ENCODE measurements at places on chromosomes 11 and 22.

DNA sequence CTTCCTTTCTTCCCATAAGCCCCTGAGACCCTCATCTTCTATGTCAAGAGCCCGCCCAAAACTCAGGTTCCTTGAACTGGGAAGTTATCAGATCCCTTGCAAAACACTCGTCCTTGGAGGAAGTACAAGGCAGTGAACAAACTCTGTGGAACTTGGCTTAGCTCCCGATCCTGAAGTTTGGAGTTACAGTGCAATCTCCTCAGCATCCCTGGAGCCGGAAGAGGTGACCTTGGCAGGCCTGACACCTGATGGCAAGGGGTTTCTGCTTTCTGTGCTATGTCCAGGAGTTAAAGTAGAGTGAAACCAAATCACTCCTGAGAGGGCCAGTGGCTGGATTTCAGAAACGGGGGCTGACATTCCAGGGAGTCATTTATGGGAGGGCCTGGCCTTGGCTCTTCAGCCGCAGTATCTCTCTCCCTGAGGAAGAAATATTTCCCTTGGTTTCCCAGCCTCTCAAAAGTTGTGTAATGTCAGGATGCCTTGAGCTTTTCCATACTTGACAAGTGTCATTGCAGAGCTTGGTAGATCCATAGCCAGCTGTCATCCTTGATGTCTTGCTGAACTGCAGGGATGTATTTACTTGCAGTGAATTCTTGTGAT is 1.9 kb upstream of the GRAMD1B start:
- DNase-seq, result no peak

GRCh38 chr11:31262761-31263160 is 106.8 kb downstream of the DCDC1 start:
- peak; percentile 11 for DNase-seq

DNA sequence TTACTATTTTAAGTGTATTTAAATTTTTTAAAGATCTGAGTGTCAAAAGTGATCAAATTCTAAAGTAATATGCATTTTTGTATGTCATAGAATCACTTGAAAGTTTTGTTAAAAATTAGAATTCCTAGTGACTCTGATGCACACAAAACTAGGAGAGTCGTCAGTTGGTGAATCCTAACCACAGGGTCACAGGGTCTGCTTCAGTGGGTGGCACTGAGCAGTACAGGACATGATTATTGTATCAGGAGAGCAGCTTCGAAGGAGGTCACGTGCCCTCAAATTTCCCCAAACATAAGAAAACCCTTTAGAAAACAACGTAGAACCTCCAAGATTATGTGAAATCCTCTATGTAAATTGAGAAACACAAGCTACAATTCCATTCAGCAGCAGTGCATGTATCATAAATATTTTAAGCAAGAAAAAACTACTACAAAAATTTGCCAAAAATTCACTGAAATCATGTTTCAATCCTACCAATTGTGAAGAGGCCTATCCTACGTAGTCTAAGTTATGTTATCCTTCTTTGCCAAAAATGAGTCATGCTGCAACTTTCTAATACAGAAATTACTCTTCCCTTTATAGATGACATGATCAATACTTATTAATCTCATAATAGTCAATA is 323.6 kb downstream of the AASDHPPT start:
- no peak for DNase-seq

DNA sequence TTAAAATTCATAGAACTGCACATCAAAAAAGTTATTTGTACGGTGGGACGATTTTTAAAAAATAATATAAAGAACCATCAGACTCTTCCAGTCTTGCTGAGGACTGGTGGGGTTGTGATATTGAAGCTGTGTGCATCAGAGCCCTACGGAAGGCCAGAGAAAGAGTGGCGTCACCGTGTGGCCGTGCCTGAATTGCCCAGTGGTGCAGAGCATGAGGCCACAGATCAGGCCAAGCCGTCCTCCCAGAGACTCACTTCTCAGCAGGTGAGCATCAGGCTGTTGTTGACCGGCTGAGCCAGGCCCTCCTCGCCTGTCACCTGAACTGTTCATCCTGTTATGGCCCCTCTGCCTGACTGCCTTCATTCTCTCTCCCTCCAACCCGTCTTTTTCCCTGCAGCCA is 1013.9 kb downstream of the TBC1D22A start:
- no peak for DNase-seq

DNA sequence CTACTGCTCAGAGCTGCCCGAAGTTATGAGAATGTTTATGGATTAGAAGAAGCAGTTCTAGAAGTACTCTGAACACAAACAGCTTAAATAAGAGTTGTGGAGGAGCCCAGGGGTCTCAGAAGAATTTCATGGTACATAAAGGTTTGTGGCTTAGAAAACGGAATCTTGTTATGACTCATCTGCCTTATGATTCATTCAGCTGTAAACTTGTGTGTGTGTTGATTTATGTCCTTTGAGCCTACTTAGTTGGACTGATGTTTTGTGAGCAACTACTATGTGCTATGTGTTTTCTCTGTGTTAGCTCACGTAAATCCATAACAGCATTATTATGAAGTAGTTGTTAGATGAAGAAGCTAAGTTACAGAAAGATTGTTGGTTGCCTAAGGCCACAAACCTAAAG is 203.7 kb downstream of the PGR start:
- DNase-seq, result peak; percentile 93

GRCh38 chr11:72828081-72828567 is 13.9 kb downstream of the ATG16L2 start:
- no peak for DNase-seq

GRCh38 chr22:20567993-20568417 is 60.6 kb downstream of the MED15 start:
- DNase-seq, result no peak

DNA sequence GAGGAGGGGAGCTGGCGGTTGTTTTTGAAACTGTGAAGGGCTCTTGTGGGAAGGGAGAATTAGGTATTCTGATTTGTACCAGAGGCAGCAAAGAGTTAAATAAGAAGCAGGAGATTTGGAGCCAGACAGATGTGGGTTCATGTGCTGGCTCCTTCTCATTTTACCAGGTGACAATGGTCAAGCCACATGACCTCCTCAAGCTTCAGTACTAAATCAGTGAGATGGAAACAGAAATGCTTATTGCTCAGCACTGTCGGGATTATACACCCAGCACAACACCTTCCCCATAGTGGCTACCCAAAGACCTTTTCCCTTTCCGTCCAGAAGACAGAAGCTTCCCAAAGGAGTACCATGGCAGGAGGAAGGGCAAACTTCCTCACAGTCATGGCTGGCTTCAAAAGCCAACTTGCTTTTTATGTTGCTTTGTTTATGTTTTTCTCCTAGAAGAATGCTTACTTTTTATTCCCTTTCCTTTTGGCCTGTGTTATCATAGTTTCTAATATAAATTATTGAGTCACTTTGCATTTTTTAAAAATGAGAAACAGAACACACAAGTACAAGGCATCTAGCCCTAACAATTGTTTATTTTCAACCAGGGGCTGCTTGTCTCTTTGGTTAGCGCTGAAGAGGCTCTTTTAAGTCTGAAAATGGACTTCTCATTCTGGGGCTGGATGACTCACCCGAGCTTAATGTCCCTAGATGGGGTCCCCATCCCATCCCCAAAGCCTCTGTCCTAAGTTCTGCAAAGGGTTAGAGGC is 181.5 kb upstream of the ZBED5 start:
- DNase-seq, result no peak

DNA sequence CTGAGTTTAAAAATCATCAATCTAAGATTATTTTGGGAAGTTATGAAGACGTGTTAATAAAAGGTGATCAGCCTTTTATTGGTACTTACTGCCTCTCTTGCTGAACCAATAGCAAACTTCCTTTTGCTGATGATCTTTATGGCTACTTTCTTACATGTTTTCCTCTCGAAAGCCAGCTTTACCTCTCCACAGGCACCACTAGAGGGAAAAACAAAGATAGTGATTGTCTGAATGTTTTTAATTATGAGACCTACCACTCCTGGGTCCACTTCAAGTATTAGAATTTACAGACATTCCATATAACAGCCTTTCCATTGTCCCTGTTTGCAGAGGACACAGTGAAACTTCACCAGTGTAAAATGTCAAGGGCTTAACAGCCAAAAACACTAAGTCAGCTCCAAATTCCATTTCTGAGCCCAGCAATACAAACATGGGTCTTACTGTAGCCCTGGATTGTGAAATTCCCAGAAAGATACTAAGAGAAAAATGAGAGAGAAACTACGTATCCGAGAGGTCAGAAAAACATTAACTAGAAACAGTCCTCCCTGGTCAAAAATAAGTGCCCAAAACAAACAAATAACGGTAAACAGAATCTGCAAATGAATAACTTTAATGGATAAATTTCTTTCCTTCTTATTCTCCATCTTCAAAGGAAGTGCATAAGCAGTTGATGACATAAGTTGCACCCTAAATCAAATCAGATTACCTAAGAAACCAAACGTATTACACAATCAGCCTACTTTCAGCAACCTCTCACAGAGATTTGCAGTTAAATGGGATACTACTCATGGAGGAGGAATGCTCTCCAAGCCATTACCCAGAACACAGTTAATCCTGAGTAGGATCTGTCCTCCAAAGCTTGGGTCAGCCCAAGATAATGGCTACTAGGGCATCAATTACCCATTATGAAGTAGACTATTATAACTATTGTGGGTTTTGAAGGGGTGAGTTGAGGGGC is 29.5 kb downstream of the CHEK2 start:
- peak; percentile 72 for DNase-seq

DNA sequence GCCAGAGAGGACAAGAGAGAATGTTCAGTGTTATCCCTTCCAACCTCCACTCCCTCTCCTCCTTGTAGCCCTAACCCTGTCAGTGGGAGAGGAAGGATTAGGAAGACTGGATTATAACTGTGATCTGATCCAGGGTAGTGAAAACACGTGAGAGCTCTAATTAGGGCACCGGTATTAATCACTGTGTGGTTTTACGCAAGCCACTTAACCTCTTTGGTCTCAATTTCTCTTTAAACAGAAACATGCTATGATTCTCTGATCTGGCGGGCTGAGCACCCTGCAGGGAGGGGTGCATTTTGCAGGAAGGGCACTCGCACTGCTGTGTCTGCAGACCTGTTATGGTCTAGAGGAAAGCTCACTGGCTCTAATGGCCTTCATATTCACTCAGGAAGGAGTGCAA is 11.5 kb downstream of the RPL27A start:
- DNase-seq, result no peak

DNA sequence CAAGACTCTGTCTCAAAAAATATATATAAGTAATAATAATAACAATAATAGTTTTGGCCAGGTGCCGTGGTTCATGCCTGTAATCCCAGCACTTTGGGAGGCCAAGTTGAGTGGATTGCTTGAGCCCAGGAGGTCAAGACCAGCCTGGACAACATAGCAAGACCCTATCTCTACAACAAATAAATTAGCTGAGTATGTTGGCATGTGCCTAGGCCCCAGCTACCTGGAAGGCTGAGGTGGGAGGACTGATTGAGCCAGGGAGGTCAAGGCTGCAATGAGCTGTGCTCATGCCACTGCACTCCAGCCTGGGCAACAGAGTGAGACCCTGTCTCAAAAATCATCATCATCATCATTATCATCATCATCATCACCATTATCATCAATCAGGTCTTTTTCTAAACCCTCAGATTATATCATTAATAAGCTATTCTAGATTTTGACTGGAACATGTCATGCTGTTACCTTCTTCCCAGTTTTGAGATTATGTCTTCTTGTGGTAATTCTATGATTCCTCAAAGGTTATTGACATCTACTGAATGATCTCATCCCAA is 39.3 kb downstream of the DENND5A start:
- DNase-seq, result no peak

Data from astrocyte of the cerebellum (primary cell).